Activated CD8-positive, alpha-beta memory T cell treated with anti-CD3 and anti-CD28 coated beads for 4 hours (primary cell): ENCODE measurements at places on chromosomes 6 and 20.

GRCh38 chr6:105739764-105740163, 336.9 kb upstream of the PREP start:
- no peak for DNase-seq

DNA sequence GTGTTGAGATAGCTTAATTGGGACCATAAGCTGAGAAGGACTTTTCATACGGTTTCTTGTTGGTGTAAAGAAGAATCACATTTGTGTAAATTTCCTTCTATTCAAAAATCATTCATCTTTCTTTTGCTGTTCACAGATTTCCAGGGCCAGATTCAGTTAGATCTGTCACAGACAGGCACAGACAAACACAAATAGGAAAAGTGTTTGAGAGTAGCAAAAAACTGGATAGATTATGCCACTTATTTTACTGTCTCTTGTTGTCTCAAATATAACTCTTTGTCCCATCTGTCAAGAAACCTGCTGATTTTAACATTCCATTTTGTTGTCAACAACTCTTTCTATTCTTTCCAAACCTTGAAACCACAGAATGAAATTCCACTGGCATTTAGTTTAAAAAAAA, 142.8 kb downstream of the ID4 start:
- DNase-seq = no peak

DNA sequence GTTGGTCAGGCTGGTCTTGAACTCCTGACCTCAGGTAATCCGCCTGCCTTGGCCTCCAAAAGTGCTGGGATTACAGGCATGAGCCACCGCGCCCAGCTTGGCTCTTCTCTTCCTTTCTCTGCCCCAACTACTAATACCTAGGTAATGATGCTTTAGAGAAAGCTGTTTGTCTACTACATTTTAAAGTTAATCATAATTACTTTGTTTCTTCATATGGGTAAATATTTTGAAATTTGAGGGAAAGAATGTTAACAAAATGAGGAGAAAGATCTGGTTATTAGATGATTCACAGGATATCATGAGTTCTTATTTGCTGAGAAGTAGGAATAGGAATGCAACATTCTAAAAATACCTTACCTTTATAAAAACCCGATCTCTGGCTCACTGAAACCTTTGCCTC, 18.4 kb upstream of the PTPRK start:
- no peak for DNase-seq

DNA sequence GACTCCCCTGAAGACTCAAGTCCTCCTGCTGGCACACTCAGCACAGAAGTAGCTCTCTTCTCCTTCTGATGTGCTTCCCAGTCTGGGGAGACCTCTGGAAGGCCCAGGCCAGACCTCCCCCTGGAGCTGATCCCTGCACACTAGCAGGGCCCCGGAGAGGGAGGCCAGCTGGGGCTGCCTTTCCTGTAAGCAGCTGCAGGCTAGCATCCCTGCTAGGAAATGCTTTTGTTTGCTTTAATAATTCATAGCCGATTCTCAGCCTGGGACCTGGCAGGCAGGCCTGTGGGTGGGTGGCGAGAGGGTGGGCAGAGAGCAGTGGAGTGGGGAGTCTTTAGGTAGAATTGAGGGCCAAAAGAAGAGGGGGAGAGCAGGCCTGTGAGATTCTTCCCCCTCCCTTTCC, 5.2 kb downstream of the EBF4 start:
- no peak for DNase-seq

GRCh38 chr6:24718449-24719124, 367 bp downstream of the C6orf62 start:
- DNase-seq = no peak

GRCh38 chr20:50085481-50086365, 27.2 kb downstream of the UBE2V1 start:
- DNase-seq = no peak

- peak; percentile 41 for DNase-seq
Observed at GRCh38 chr20:49979030-49979832, 3.5 kb upstream of the SNAI1 start.

- DNase-seq = no peak
Observed at GRCh38 chr6:21668795-21669194, 75.2 kb downstream of the SOX4 start.

- DNase-seq = no peak
Observed at GRCh38 chr6:98324446-98324845, 509.9 kb upstream of the POU3F2 start.

DNA sequence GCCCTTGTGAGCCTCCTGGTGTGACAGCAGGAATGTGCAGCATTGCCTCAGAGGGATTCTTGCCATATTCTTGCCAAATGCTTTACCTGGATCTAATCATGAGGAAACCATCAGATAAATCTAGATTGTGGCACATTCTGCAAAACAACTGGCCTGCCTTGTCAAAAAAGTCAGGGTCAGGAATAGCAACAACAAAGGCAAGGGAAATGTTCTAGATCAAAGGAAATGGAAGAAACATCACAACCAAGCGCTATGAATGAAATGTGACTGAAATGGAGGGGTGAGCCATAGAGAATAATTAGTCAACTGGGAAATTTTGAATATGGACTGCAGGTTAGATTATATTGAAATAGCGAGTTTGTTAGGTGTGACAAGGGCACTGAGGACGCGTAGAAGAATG, 262.6 kb upstream of the CDYL start:
- DNase-seq = no peak

DNA sequence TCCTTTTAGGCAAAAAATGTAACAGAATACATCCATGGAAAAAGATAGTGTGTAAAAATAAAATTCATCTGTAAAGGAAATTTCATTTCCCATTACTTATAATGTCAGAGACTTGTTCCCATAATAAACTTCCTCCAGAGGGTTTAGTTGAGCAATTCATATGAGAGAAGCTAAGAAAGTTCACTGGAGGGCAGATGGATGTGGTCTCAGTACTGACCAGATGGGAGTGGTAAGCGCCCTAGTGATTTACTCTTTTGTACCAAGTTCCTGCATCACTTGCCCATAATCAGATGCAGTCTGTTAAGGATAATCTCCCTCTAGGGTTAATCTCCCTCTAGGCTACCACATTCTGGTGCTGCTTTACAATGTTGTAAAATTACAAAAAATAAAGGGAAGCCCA, 61.7 kb downstream of the ESF1 start:
- no peak for DNase-seq

DNA sequence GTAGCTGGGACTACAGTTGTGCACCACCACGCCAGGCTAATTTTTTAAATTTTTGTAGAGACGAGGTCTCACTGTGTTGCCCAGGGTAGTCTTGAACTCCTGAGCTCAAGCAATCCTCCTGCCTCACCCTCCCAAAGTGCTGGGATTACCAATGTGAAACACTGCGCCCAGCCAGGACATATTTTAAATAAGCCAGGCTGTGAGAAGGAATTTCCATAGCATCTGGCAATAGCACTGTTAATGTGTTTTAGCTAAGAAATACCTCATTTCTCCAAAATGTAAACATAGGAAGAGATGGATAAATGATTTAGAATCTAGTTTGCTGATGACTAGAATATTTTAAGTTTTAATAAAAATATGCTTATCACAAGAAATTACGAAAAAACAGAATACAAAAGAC, 27.0 kb upstream of the SLA2 start:
- DNase-seq = no peak

DNA sequence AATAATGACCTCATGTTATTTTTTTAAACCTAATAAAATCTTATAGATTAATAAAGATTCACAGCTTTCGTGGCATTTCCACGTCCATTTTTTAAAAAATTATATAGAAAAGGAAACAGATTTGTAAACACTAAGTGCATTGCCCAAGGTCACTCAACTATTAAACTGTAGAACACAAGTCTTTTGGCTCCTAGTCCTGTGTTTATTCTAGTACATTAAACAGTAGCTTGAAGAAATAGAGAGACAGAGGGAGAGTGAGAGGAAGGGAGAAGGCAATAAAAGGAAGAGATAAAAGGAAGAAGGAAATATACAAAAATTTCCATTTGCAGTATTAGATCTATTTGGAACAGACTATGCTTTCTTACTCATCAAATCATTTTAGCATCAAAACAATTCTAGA, 586.7 kb upstream of the CITED2 start:
- DNase-seq = no peak

DNA sequence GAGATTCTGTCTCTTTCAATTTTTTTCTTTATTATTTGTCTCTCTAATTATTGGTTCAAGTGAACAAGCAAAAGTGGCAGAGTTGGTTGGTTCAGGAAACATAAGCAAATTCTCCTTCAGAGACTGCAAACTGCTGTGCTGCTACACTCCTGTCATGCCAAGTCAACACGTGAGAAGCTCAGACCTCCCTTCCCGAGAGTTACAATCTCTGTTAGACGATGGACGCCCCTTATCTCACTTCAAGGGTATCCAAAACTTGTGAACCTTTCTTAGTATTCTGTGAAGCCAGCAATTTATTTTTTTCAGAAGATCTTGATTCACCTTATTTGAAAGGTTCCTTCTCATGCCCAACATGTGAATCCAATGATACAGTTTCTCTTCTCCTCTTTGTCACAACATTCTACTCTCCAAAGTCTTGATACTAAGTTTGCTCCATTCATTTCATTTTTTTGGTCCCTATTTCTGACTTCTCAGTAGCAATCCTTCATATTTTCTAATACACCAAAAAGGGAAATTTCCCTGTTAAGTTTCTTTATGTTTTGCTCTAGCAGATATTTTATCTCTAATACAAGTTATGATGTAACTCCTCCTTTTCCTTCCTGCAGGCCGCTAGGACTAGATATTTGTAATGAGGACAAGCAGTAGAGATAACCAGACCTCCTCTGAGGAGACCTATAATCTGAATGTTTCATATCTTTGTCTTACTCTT, 448.8 kb upstream of the CITED2 start:
- DNase-seq = no peak

DNA sequence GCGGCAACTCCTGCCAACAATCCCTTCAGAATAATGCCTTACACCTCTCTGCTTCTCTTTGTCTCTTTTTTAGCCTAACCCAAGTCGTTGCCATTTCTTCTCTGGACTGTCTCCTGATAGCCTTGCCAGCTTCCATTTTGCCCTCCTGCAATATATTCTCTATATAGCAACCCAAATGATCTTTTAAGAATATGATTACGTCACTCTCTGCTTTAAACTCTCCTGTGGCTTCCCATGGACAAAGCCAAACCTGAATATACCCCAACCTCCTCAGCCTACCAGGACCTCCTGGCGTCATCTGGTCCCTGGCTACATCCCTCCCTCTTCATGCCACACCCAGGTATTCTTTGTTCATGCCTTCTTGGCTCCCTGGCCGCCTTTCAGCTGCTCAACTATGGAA, 126.5 kb upstream of the KCNK16 start:
- DNase-seq = no peak

- DNase-seq = no peak
Observed at GRCh38 chr6:4420160-4420865, 284.9 kb upstream of the ECI2 start.

GRCh38 chr6:9620263-9620662, 794.6 kb downstream of the TFAP2A start:
- no peak for DNase-seq

- DNase-seq = peak; percentile 42
Observed at GRCh38 chr6:42901538-42901957, 14.3 kb upstream of the PTCRA start.

DNA sequence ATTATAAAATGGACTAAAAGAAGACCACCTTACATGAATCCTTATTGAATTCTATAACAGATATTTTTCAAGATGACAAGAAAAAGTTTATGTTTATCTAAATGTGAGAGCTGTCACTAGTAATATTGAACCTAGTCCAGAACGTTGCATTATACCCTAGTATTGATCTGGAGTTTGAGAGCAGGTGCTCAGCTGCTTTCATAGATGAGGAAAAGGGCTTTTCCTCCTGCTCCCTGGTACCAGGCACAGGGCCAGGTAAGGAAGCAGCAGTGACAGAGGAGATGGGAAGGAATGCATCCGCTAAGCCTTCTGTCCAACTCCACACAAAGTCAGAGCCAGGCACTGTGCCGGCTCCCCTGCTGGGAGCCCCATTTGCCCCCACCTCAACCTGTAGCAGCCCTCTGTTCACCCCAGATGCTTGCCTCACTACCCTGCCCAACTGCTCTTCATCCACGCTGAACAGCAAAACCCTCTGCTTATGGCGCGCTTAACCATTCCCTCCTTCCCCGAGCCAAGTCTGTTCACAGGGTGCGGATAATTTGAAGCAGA, 393.1 kb downstream of the FRK start:
- no peak for DNase-seq

DNA sequence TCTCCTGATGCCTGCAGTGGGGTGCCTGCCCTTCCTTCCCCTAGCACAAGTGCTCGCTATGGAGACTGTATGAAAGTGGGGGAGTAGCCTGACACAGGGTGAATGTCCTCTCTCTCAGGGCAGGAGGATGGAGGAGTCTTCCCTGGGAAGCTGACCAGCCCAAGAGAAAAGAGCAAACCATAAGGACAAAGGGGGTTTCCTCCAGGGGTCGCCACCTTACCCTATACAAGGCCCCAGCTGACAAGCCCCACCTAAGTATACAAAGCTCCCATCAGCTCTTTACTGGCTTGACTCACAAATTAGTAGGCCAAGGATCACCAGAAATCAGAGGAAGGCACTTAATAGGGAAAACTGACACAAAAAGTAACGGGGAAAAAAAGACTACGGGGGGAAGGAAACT, 54.1 kb downstream of the PLAGL1 start:
- no peak for DNase-seq

DNA sequence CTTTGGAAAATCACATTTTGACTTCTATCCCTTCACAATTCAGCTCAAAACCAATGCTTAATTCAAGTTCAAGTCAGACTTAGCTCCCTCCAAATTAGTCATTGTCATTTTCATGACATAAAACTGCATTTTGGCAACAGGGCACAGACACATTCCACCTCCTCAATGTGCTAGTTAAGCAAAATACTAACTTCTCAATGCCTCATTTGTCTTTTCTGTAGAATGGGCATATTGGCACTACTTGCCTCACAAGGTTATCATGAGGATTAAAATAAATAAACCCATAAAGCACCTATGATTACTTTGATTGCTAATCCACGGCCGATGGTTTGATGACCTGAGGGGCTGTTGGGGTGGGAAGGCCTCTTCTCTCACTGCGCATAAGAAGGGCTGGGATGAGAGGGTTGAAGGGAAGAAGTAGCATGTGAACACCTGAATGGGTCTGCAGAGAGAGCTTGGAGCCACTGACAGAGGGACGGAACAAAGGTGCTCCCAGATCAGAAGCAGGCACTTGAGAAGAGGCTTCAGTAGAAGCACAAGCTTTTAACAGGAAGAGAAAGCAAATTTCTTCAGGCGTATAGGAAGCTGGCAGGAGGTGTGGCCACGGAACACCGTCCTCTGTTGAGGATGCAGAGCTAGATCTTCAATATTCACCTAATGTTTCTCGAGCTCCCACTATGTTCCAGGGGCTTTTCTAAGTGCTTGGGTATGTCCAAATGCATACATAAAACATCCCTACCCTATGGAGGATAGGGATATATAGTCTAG, 11.7 kb upstream of the TBC1D7 start:
- no peak for DNase-seq
